ENCODE measurements at places on chromosomes 6 and 20.

- no peak for DNase-seq
Observed at GRCh38 chr20:63417738-63418120, 54.7 kb downstream of the KCNQ2 start.

DNA sequence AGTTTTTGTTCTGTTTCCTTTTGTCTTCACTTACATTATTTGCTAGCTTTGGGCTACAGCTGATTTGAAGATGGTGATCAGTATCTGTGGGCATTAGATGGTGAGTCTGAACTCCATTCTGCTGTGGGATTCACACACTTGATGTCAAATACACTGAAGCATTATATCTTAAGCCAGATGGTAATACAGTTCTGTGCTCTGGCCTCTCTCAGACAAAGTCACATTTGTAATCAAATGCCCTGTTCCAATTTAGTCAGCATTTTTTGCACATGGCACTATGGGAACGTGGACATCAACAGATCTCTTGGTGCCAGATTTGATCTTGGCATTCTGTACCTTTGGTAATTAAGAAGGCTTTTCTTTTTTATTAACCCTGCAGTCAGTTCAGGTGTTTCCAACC lies 56.0 kb downstream of the SASH1 start:
- DNase-seq, result no peak

DNA sequence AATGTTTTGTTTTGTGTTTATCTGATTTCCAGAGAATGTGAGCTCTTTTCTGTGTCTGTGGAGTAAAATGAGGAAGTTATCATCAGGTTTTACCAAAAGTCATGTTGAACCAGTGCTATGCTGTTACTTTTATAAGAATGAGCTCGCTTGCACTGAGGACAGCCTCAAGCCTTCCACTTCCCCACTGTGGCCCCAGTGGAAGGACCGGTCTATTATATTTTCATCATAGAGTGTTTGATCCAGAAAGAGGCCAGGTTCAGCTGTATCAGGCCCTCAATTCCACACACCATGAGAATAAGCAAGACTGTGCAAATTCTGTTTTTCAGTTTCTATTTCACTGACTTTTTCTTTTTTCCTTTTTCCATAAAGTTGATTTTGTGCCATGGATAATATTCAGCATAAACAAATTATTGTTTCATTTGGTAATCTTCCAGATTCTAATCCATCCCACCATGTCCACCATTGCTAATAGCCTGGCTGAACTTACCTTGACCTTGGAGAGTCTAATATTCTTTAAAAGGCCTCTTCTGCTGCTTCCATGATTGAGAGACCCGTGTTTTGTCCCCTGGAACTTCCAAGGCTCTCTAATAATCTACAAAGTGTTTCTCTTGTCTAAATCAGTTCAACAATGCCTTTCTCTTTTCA lies 286.2 kb downstream of the THBS2 start:
- no peak for DNase-seq

- DNase-seq, result no peak
Observed at GRCh38 chr6:131060311-131060710, 2.7 kb downstream of the EPB41L2 start.

GRCh38 chr6:37686111-37686510 lies 11.6 kb downstream of the MDGA1 start:
- DNase-seq, result no peak

GRCh38 chr20:11454966-11455799 lies 462.5 kb upstream of the BTBD3 start:
- DNase-seq, result no peak

- no peak for DNase-seq
Observed at GRCh38 chr20:58565461-58566175, 50.4 kb upstream of the APCDD1L start.

DNA sequence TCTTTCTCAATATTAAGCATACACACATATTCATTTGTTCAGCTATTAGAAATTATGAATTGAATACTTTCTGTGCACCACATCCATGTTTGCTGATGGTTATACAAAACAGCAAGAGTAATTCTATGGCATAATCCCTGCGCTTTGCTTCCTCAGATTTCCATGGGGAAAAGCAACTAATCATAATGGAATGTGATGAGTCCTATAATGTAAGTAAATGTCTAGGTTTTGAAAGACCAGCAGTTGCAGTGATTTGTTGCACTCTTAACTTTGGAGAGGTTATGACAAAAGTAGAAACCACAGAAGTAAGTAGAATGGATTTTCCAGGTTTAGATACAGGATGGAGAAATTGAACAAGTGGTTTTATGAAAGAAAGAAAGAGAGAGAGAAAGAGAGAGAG lies 652.1 kb downstream of the CBLN4 start:
- DNase-seq, result no peak

DNA sequence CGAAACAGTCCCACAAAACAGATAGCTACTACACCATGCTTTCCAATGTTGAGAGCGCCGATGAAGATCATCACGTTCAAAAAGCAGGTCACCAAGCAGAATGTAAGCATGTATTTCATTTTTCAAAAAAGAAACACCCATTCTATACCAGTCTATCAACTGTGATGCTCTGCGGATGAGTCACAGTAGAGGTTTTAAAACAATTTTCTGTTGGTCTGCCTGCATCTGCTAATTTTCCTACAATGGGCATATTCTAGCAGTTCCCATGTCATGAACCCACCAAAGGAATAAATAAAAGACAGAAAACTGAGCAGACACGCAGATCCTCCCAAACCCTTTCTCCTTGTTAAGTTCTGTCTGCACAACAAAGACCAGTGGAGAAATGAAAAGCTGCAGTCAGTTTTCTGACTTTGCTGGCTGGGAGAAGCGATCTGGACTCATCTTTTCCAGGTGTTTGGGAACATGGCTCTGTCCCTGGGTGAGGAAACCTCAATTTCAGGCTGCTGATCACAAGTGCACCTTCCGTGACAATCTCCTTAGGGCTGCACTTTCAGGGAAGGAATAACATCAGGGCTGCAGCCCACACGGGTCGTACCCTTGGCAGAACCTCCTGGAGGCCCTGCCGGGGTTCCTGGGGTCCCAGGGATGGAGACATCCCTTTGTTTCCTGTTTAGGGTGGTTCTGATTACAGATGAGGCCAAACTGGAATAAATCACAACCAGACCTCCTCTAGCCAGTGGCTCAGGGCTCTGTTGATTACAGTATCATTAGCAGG lies 200.1 kb downstream of the BMP7 start:
- DNase-seq, result no peak

DNA sequence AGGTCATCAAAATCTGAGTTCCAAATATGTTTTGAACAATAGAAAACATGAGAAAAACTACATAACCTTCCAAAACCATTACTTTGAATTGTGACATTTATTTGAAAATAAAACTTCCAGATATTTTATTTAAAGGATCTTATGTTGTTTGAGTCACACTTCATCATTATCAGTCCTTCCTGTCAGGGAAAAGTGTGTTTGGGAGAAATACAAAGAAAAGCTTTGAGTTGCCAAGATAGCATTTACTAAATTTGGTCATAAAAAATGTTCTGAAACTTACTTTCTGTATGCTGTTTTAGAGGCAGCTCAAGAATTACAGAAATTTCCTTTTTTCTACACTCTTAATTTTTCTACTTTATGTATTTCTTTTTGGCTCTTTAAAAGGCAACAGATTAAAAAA lies 208.2 kb upstream of the RIN2 start:
- no peak for DNase-seq

DNA sequence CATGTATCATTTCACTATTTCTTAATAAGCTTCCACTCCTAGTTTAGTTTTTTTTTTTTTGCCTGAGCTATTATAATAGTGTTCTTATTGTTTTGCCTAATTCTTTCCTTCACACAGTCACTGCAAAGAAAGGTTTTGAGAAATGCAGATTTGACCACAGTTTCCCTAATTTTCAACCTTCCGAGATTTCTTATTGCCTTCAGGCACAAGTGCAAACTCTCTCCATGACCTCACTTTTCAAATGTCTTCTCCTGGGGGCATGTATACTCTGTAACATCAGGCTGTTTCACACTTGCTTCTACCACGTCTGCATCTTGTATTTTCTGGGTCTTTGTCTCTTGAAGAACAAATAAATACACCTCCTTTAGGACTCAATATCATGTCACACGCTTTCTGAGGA lies 339.0 kb upstream of the CITED2 start:
- DNase-seq, result no peak

DNA sequence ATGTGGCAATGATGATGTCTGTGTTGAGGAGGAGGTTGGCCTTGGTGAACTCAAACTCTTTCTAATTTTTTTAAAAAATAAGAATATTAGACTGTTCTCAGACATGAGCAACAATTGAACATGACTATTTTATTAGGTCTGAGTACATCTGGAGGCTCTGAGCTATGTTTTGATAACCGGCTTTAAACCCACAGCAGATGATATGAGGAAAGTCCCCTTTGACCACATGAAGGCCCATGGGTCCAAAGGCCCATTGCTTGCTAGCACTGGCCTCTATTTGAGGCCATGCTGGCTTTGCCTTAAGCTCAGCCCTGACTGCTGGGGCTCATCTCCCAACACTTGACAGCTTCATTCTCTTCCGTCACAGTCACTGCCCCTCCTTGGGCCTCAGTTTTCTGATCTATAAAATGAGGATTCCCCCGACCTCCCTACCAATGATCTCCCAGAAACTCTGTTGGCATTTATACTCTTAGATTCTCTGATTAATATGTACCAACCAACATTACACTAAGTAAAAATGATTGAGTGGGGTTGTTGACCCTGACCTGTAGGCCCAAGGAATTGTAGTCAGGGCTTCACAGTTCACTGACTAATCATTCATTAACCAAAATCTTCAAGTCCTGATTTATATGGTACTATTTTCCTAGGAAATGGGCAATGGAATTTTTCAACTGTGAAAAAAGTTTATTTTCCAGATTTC lies 23.9 kb upstream of the TINAG start:
- no peak for DNase-seq

DNA sequence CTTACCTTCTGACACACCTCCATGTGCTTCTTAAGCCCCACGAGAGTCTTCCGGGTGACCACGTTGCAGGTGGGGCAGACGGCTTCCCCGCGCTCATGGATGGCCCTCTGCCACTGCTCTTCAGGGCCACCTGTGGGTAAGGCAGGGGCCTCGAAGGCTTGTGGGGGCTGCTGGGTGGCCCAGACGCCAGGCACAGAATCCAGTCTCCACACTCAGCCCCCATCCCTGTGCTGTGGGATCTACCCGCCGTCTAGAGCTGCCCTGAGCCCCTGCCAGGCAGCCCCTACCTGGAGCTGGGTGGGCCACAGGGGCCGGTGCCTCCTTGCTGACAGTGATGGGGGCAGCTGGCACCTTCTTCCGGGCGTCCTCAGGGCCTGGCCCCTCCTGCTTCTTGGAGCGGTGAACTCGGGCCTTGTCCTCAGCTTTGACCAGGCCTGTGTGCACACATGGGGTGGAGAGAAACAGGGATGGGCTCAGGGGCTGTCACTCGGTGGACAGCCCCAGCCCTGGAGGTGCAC lies 5.9 kb downstream of the ZNF512B start:
- DNase-seq, result no peak

- DNase-seq, result no peak
Observed at GRCh38 chr6:147055821-147056392, 148.3 kb upstream of the STXBP5 start.

DNA sequence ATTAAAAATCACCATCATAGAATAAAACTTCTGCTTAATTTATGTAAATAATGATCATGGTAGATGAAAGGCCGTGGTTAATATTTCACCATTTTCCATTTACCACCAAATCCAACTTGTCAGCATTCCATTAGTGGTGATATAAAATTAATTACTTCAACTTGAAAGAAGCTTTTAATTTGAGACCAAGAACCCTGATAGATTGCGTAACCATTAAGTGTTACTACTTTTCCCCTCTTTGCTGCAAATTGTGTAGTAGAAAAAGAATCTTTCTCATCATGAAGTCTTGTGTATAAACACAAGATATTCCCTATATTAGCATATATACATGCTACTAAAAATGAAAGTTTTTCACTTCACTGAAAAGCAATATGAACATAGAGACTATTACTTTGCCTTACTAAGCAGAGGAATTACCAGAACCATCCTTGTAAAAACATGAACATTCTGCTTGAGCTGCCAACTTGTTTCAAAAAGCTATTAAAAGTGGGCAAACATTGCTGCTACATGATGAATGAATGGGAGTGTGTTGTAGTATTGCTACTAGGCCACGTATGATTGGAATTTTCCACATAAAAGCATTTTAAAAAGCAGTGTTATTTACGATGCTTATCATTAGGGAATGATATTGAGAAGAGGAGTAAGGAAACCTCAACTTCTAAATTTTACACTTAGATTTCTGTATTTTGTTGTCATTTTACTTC lies 35.0 kb downstream of the STX11 start:
- DNase-seq, result no peak

- no peak for DNase-seq
Observed at GRCh38 chr6:82570083-82570482, 206.5 kb downstream of the TPBG start.

GRCh38 chr6:82076916-82077315 lies 170.6 kb downstream of the IBTK start:
- no peak for DNase-seq

DNA sequence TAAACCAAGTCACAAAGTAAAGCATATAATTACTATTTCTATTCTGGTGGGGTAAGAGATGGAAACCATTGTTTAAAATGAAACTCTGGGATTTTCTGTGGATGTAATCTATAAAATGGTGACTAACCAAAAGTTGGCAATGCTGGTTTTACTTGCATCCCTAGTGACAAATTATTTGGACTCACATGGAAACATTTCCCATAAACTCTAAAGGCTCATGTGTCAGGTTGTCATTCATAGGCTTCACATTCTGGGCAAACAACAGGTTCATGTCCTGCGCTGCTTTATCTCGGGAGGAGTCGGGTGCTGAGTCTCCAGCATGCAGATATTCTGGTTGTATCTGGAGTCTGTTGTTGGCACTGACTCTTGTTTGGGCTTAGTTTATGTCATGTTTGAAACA lies 98.0 kb upstream of the SCP2D1 start:
- DNase-seq, result no peak

DNA sequence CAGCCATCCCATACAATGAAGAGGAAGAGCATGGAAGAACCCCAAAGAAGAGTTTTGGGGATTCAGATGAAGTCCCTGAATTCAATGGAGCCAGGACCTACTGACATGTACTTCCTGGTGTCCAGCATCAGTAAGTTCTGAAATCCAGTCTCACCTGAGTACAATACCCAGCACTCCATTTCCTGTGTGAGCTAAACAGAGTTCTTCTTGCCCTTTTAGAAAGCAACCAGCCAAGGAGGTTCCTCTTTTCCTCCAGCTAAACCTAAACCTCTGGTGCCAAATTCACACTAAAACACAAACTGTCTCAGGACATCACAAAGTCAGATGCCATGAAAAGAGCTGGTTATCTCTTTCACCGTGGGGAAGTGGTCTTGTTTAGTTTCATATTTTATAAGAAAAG lies 71.5 kb downstream of the PKHD1 start:
- no peak for DNase-seq

- no peak for DNase-seq
Observed at GRCh38 chr6:29726571-29727194, 3.4 kb downstream of the HLA-F start.

DNA sequence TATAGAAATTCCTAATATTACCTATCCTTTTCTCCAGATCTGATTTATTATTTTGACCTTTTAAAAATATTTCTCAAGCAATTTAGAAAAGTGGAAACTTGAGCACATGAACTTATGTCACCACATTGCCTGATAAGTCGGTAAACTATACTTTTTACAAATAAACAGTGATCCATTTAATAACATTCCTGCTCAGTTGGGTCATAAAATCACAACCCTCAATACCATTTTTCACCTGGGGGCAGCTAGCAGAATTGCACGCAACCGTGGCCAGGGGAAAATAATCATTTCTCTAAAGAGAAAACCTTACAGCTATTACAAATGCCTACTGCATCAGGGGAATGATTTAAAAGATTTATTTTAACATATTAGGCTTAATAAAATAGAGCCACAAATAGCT lies 614.5 kb downstream of the PHF3 start:
- DNase-seq, result no peak

GRCh38 chr20:45592574-45593189 lies 13.6 kb upstream of the WFDC8 start:
- no peak for DNase-seq

Measured in activated T-helper 1 cell treated with anti-CD3 and anti-CD28 coated beads, Interleukin-2, amount 50 U/mL, for 16 hours (primary cell).